NCI-H345 (cell line): ENCODE measurements at places on chromosomes 1 and 21.

DNA sequence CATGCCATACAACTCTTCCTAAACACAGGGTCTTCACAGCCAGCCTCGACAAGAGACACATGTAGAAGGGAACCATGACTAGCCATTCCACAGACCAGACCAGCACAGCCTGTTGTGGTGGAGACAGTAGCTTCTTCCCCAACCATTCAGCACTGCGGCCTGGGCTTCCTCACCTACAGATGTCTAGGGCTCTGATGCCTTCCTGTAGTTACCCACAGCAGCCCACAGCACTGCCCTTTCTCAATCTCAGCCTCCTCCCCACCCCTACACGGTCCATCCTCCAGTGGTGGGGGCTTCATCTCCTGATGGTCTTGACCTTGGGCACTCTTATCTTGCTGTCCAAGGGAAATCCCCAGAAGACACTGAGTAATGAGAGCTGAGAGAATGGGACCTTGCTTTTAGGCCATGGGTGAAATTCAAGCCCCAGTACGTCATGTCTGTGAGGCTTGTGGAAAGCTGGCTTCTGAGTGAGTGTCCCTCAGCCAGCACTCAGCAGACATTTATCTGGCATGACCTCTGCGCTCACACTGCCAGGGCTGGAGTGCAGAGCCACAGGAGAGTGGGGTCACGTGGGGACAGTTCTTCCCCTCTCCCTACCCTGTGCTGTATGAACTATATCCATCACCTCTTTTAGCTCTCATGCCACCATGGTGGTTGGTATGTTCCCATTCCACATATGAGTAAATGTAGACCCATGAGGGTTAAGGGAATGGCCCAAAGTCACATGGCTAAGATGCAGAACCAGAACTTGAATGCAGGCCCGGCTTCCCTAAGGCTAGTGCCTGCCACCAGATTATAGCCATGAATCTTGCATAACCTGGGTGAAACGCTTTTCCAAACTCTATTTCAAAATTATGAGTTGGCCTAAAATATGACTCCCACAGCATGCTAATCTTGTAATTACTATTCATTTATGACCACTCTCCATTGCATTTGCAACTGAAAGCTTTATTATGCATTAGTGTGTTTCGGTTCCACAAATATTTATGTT lies 104.7 kb downstream of the HIVEP3 start:
- DNase-seq = no peak

DNA sequence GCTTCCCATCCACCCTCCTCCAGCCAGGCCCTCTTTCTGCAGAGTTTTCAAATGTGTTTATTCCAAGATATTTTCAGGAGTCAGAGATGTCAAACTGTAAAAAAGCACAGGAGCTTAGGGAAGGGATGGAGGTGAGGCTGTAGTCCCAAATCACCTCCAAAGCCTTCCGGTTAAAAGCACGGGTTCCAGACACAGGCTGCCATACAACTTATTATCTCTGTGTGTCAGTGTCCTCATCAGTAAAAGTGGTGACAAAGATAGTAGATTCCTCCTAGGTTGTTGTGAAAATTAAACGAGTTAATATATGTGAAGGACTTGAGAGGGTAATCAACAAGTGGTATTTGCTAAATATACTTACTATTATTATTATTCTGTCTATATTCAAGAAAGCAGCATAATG lies 15.1 kb downstream of the S100A7A start:
- no peak for DNase-seq

DNA sequence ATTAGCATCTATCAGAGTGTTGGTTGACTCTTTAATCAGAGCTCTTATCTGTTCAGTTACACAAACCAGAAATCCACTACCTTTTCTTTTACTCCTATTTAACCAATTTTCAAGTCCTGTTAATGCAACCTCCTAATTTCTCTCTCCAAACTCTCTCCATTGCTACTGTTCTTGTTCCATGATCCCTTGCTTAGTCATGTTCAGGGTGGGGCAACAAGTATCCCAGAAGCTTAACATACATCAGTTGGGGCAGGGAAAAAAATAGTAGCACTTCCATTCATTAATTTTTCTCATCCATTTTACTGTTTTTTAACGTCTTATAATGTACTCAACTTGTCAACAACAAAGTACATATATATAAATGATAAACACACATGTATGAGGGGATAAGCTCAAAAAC lies 111.2 kb upstream of the LBR start:
- DNase-seq = no peak

DNA sequence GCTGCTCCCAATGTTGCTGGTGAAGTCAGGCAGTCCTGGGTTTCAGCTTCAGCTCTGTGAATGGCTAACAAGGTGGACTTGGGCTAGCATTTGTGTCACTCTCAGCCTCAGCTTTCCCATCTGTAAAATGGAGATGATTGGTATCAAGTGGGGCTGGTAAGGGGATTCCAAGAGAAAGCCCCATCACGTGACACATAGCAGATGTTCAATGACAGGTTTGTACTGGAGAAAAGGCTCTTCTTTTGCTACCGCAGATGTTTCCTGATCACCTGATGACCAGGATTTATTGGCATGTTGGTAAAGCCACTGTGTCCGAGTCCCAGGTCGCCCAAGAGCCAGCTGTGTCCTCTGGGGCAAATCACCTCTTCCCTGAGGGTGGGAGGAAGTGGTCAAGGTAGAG lies 335.0 kb downstream of the MATN1 start:
- no peak for DNase-seq

- DNase-seq = no peak
Observed at GRCh38 chr1:54585181-54586066, 37.4 kb downstream of the ACOT11 start.

- DNase-seq = no peak
Observed at GRCh38 chr1:158117854-158118704, 62.6 kb upstream of the CD1D start.
